ENCODE measurements at places on chromosomes 1 and 21.

DNA sequence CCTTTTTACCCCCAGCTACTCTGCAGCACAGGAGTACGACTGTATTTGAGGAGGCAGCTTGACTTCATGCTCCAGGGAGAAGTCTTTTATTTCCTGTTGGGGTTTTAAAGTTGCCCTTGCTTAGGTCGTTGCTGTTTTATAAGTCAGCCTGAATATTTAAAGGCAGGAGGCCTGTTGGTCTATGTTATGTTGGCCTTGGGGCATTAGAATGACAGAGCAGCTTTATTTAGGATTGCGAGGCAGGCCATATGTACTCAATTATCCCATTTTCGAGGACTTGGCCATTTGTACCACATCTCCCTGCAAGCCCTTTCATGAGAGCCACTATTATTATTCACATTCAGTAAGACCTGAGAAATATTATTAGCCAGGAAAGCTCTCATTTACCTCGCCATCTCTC is 47.0 kb downstream of the KIF26B start:
- no peak for DNase-seq

DNA sequence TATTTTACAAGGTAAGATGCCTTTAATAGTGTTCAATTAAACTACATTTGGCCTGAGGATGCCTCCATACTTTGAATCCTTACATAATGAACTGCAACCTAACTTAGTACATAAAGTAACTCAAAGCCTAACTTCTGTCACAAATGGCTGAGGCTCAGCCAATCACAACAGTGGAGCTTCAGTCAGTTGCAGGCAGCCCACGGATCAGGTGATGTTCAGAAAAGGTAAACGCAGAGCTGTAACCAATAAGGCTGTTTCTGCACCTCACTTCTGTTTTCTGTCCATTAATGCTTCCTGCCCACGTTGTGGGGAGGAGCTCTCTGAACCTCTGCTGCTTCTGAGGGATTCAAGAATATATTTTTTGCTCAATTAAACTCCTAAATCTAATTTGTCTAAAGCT is 94.8 kb upstream of the KIAA0040 start:
- no peak for DNase-seq

GRCh38 chr1:3721955-3722465 is 30.2 kb upstream of the CCDC27 start:
- no peak for DNase-seq

DNA sequence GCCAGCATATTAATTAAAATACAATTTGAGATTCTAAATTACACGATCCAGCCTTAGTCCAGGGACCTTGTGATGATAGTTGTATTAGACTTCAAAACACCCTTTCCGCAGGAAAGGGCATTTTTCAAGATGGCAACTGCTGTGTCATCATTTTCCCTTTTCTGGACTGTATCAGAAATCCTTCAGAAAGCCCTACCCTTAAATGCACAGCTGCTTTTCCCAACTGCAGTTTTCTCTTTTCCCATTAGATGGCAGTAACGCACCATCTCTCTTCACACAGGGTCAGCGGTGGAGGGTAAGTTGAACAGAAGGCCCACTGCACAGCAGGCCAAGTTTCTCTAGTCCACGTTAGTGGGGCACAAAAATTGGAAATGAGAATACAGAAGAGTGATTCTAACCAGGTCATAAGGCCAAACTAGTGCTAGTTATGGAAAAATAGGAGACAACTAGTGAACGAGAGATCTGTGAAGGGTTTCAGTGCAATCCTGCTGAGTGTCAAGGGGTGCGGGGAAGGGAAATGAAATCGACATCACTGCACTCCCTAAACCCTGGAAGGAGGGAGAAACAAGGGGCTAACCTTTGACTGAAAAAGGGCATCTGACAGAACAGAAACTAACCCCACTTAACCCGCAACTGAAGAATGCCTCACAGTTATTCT is 22.1 kb upstream of the TDRD10 start:
- DNase-seq = peak; percentile 82

DNA sequence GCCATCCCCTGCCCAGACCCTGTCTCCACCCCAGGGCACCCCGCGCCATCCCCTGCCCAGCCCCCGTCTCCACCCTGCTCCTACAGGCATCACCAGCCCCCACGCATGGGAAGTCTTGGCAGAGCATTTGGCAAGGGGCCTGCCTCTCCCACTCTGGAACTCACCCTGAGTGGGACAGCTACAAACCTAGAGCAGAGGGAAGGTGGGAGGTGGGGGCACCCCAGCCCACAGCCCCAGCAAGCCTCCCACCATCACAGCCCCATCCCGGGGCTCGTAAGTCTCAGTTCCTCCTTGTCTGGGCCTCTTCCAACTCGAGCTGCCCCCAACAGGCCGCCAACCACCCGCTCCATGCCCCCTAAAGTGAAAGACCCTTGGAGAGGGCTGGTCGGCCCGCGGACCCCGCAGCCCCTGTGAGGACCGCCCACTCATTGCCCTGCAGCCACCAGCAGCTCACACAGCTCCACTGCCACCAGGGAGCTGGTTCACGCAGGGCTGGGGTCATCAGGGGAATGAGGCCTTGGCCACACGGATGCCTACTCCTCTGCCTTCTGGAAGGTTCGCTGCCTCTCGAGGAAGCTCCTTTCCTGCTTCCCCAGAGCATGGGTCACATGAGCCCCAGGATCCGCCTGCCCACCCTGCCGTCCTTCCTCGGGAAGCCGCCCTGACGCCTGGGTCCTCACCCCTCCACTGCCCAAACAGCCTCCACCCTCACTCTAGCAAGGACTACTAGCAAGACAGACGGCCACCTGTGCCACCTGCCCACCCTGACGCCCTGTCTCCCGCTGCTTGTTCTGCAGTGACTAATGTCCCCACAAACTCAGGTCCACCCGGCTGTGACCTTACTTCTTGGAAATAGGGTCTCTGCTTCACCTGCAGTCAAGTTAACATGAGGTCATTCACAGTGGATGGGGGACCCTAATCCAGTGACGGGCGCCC is 14.4 kb downstream of the MEGF6 start:
- no peak for DNase-seq

All from NCI-H510A treated with DMSO at 0.1 percent for 48 hours (cell line).